Stimulated activated naive CD8-positive, alpha-beta T cell treated with anti-CD3 and anti-CD28 coated beads, Interleukin-15, Interleukin-2, amounts not matched to agents 100 U/mL and 50 U/mL, for 24 hours (primary cell): ENCODE measurements at places on chromosomes 12 and 14.

- DNase-seq, result peak; percentile 29
Observed at GRCh38 chr14:54572316-54572715, 5.4 kb downstream of the SAMD4A start.

- no peak for DNase-seq
Observed at GRCh38 chr12:3123729-3124128, 46.5 kb downstream of the TSPAN9 start.

- DNase-seq, result no peak
Observed at GRCh38 chr14:103517721-103518421, 4.8 kb downstream of the CKB start.

- no peak for DNase-seq
Observed at GRCh38 chr14:86402545-86402944, 872.6 kb downstream of the FLRT2 start.

- no peak for DNase-seq
Observed at GRCh38 chr12:62834971-62835547, 99.9 kb downstream of the PPM1H start.

- no peak for DNase-seq
Observed at GRCh38 chr12:32196250-32197198, 89.9 kb downstream of the BICD1 start.

DNA sequence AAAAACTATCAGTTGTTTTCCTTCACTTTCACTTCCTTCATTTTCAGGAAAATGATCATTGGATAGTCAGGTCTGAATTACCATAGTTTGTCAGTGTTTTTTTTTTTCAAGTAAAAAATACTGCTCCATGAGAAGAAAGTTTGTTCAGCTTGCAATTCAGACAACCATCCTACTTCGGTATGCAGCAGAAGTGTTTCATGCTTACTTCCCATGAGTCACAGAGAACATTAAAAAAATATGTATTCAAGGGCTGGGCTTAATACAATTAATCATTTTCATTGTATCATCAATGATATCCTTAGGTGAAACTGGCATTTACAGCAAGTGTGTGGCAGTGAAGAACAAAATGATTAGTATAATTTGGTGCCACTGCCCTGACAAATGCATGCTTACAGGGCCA is 21.6 kb downstream of the PYM1 start:
- DNase-seq, result no peak

- DNase-seq, result peak; percentile 10
Observed at GRCh38 chr12:8697120-8697475, 693 bp upstream of the RIMKLB start.

GRCh38 chr14:77094672-77095284 is 3.3 kb upstream of the CIPC start:
- peak; percentile 83 for DNase-seq

DNA sequence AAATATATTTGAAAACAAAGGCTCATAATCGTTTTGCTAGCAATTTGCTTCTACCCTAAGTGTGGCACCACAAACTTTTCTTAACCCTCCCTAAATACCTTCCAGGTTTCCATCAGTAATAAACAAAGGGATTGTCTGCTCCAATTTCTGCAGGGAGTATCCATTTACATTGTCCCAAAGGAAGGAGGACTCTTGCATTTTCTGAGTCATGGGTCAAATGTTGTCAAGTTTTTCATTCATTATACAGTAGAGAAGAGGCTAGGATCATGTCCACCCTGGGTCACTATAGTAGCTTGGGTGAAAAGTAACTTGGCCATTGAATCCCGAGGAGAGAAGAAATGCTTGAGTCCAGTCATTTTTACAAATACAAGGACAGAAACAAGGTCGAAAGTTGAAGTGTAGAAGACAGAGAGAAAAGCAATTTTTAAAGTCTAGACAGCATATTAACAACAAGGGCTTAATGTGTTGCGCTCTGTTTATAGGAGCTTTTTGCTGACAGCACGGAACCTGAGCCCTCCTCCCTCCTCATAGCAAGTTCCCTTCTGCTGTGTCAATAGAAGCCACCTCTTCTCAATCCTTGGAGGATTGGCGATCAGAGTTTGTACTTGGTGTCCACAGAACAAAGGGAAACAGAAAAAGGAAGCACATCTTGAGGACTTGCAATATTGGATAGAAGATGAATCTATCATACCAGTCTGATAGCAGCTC is 53.1 kb downstream of the TMEM30B start:
- no peak for DNase-seq

GRCh38 chr12:120771097-120771496 is 45.5 kb downstream of the ACADS start:
- DNase-seq, result no peak

DNA sequence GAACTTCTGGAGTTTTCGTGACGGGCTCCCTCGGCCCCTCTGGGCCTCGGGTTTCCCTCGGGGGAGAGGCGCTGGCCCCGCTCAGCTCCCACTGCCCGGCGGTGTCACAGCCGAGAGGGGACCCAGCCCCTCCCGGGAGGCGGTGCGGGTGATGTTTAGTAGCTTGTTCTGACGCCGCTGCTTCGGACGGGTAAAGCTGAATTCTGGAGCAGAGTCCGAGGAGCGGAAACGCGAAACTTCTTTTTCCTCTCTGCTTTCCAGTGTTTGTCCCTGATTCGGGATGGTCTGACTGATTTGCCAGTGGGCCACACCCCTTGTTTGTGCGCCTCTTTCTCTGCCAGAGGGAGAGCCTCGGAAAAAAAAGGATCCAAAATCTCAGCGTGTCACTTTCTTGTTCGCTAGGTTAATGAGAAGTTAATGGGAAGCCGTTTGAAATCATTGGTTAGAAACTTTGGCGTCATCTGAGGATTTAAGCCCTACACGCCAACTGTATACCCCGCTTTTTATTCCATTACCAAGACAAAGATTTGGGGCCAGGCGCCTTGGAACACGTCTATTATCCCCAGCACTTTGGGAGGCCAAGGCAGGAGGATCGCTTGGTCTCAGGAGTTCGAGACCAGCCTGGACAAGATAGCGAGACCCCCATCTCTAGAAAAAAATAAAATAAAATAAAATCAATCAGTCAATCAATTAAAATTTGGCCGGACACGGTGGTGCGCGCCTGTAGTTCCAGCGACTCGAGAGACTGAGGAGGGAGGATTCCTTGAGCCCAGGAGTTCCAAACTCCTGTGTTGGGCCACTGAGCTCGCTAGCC is 756 bp downstream of the TULP3 start:
- peak; percentile 50 for DNase-seq

- no peak for DNase-seq
Observed at GRCh38 chr14:99468836-99469592, 11.6 kb downstream of the SETD3 start.

DNA sequence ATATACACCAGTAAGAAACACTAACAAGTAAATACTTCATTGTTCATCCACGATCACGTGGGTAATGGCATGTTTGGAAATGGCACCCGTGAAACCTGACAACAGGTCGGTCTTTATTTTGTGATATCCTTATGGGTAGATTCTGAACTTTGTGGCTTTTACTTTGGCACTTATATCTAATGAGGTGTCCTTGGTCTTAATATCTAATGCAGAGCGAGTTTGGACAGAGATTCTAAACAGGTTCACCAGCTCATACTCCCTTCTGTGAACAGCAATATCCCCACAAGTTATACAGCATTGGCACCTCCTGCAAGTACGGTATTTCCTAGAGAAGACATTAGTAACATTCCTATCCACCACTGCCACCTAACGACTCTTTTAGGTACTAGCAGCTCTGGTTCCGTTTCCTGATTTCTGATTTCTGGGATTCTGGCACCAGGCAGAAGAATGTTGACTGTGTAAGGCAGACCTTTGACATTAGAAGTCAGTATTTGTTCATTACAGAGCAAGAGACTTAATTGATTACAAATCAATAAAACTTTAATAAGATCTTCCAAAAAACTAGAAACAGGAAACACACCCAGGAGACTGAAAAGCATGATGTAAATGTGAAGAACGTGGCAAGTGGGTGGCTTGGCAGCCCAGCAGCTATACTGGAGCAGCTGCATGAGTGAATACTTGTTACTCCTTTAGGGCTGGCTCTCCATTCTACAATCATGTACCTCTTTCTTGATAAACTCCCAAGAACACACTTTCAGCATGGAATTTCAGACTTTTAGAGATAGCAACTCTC is 2.5 kb downstream of the ANG start:
- peak; percentile 37 for DNase-seq

DNA sequence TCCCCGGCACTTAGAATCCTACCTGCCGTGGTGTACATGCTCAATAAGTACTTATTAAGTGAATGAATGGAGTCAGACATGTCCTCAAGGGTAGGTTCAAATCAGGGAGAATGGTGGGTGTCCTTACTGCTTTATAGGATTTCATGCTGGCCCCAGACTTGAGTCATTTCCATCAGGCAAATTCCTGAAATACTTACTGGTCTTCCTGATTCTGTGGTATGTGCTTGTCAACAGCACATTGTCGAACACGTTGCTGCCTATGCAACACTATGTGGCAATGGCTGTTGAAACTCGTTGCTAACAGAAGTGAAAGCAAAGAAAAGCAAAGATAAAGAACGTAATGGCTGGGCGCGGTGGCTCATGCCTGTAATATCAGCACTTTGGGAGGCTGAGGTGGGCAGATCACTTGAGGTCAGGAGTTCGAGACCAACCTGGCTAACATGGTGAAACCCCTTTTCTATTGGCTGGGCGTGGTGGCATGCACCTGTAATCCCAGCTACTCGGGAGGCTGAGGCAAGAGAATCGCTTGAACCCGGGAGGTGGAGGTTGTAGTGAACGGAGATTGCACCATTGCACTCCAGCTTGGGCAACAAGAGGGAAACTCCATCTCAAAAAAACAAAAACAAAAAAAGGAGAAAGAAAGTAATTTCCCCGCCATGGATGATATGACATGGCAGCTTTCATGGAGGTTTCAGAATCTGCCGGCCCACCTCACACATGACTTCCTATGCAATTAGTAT is 214.9 kb downstream of the ZFP36L1 start:
- no peak for DNase-seq

- no peak for DNase-seq
Observed at GRCh38 chr12:50572287-50572686, 67.5 kb downstream of the DIP2B start.

- peak; percentile 64 for DNase-seq
Observed at GRCh38 chr12:47818467-47819137, 1.1 kb downstream of the HDAC7 start.

- DNase-seq, result no peak
Observed at GRCh38 chr14:31122098-31122611, 85.4 kb downstream of the HECTD1 start.

DNA sequence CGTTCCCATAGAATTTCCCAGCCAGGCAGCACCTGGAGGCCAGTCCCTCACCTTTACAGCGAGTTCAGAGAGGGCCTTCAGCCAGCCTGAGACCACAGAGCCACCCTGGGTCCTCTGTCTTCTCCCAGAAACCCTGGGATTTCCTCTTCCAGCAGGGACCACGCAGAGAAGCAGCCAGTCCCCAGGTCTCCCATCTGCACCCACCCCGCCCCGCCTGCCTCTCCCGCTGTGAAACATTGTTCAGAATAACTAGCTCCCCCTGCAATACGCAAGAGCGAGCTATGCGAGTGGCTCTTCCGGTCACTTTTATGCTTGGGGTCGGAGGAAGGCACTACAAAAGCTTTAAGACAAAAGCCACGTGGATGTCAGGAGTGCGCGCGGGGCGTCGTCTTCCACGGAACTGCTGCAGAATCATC is 77.8 kb downstream of the SERPINA3 start:
- no peak for DNase-seq

GRCh38 chr14:20332431-20332787 is 670 bp downstream of the CCNB1IP1 start:
- no peak for DNase-seq

GRCh38 chr12:49388682-49389386 is 21.6 kb downstream of the SPATS2 start:
- DNase-seq, result peak; percentile 70

- DNase-seq, result peak; percentile 22
Observed at GRCh38 chr12:65962921-65963861, 138.9 kb downstream of the HMGA2 start.

DNA sequence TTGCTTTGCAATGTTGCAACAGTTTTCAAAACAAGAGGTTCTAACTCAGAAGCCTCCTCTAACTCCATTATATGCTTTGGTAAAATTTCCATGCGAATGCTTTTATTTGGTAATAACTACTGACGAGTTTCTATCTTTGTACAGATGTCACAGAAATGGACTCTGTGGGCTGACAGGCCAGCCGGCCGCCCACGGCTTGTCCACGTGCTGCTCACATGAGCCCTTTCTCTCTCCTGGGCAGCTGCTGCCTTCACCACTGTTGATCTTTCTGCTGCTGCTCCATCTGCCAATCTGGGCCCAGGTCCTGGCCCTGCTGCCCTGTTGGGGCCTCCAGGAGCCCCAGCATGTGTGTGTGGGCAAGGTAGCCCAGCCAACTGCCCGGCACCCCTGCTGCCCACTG is 168.2 kb upstream of the TMEM132C start:
- DNase-seq, result no peak

DNA sequence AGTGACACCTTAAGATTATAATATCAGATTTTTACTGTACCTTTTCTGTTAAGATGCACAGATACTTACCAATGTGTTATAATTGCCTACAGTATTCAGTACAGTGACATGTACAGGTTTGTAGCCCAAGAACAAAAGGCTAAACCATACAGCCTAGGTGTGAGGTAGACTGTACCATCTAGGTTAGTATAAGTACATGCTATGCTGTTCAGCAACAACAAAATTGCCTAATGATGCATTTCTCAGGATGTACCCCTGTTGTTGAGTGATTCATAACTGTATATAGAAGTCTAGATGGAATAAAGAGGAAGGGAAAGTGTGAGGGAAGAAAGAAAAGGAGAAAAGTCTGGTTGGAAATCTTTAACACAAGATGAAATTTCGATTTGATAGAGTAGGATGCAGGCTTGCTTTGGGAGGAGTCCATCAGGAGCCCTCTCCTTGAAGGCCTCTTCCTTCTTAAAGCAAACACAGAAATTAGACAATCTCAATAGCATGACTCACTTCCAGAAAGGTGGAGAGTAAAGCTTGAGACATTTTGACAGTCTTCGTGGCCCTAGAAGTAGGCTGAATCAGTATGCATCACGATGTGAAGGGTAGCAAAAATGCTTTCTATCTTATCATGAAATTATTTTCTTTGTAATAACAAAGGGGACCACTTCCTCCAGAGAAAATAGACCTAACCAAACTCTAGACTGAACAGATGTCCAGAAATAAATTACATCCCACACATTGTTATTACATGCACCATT is 191.5 kb downstream of the SYT1 start:
- no peak for DNase-seq

DNA sequence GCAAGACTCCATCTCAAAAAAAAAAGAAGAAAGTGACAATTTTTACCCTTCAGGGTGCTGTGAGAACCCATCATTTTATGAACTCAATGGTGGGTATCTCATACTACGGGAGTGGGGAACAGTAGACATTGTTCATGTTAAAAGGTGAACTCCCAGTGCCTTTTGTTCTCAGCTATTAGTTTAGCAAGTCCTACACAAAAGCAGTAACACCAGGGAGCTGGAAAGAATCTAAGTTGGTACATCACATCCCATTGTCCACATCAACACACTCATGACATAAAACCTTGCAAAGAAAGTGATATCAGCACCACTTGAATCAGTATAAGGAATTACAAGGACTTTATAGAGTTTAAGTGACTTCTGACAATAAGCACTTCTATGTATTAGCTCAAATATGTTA is 47.4 kb upstream of the ABCC9 start:
- no peak for DNase-seq
